ENCODE measurements at places on chromosomes 13 and 19. TPM values are rescaled to one million over a fixed set of nuclear protein-coding genes. Genes with fewer than 3 reads are reported as not detected.
A peak's percentile ranks its signal among the peaks of the same experiment; 100 is the strongest.

- peak; percentile 25 for DNase-seq
These were observed 25.4 kb upstream of the GPR12 start for GRCh38 chr13:26785838-26786630.

DNA sequence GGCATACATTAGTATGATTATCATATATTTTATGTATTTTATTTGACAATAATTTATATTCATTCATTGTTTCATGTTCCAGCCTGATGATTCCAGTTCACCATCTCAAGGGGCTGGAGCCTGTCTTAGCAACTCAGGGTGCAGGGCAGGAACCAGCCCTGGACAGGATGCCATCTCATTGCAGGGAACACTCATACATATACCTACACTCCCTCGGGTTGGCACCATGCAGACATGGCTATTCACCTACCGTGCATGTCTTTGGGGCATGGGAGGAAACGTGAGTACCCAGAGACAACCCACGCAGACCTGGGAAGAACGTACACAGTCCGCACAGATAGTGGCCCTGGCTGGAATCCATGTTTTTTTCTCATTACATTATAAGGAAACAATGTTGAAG is 151.0 kb upstream of the ZNF536 start:
- DNase-seq, result no peak

DNA sequence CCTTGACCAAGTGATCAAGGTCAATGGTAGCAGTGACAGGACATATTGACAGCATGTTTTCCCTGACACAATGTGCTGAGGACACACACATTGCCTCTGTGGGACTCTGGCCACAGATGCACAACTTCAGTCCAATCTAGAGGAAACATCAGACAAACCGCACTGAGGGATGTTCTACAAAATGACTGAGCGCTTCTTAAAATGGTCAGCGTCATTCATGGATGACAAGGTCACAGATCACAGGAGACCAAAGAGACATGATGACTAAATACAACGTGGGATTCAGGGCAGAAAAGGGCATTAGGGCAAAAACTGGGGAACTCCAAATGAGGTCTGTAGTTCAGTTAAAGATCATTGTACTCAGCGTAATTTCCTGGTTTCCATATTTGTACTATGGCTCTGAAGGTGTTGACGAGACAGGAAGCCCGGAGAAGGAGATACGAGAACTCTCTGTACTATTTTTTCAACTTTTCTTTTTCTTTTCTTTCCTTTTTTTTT is 20.6 kb downstream of the PBX4 start:
- no peak for DNase-seq

- no peak for DNase-seq
These were observed 6.6 kb upstream of the CDX2 start for GRCh38 chr13:27975564-27976361.

DNA sequence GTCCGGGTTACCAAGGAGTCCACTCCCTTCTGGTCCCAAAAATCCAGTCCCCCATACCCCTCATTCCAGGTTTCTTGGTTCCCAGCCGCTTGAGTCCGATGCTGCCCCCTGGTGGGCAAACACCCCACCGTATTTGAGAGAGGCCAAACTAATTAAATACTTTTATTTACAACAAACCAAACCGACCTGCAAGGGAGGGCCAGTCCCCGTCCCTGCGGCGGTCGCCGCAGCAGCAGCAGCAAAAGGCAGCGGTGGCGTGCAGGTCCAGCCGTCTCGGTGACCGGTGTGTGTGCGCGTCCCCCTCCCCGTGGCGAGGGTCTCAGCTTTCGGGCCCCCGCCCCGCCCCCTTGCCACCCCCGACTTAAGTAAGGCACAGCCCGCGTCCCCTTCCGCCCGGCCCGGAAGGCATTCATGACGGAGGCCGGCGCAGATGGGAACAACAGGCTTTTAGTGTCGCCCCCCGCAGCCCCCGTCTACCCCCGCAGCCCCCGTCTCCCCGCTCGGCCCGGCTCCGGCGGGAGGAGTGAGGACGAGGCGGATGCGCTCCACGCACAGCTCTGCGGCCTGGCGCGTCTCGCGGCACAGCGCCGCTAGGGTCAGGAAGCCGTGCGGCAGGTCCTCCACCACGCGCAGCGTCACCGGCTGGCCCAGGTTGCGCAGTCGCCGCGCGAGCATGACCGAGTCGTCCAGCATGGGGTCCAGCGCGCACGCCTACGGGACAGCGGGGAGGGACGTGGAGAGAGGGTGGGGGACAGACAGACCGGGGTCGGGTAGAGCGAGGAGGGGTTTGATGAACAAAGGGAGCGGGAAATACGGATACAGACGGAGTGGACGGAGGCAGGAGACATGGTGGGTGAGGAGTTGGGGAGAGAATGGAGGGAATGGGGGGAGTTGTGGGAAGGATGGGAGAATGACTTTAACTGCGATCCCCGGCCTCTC is 11.5 kb upstream of the CNFN start:
- DNase-seq, result peak; percentile 69

- no peak for DNase-seq
These were observed 77.9 kb downstream of the CACNA1A start for GRCh38 chr19:13428352-13428751.

DNA sequence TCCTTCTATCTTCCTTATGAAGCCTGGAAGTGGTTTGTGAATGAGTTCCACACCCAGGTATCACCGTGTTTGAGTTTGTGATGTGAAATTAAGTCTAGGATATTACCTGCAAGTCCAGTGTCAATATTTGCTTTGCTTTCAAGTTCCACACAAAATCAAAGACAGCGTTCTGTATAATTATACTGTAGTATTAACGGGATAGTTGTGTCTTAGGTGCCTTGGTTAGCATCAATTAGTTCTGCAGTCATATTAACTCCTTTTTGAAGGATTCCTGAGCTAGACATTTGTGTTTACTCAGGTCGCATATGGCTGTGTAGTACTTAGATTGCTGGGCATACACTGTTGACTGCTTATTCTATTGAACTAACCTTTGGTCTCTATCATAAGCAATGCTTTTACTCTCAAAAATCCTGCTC is 54.4 kb downstream of the ERCC5 start:
- DNase-seq, result no peak

GRCh38 chr13:22082437-22083100 is 411.7 kb downstream of the FGF9 start:
- no peak for DNase-seq

GRCh38 chr13:20823071-20823470 is 49.3 kb upstream of the EEF1AKMT1 start:
- DNase-seq, result no peak

DNA sequence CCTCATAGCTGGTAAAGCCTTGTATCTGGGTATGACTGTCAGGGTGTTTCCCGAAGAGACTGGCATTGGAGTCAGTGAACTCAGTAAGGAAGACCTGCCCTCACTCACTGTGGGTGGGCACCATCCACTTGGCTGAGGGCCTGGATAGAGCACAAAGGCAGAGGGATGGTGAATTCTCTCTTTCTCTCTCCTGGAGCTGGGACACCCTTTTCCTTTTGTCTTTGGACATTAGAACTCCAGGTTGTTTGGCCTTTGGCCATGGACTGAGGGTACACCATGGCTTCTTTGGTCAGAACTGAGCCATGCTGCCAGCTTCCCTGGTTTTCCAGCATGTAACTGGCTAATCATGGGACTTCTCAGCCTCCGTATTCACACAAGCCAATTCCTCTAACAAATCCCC is 4.6 kb upstream of the CEACAM1 start:
- DNase-seq, result peak; percentile 30

GRCh38 chr13:102212729-102213128 is 189.1 kb downstream of the FGF14 start:
- no peak for DNase-seq

GRCh38 chr13:74886502-74886901 is 595.5 kb downstream of the TBC1D4 start:
- DNase-seq, result no peak

- DNase-seq, result no peak
These were observed 3.0 kb downstream of the LENG8 start for GRCh38 chr19:54451997-54452396.

- DNase-seq, result no peak
These were observed 76.6 kb downstream of the ZMYM2 start for GRCh38 chr13:20035130-20035529.

- no peak for DNase-seq
These were observed 3.8 kb upstream of the MYBPC2 start for GRCh38 chr19:50428772-50429463.

DNA sequence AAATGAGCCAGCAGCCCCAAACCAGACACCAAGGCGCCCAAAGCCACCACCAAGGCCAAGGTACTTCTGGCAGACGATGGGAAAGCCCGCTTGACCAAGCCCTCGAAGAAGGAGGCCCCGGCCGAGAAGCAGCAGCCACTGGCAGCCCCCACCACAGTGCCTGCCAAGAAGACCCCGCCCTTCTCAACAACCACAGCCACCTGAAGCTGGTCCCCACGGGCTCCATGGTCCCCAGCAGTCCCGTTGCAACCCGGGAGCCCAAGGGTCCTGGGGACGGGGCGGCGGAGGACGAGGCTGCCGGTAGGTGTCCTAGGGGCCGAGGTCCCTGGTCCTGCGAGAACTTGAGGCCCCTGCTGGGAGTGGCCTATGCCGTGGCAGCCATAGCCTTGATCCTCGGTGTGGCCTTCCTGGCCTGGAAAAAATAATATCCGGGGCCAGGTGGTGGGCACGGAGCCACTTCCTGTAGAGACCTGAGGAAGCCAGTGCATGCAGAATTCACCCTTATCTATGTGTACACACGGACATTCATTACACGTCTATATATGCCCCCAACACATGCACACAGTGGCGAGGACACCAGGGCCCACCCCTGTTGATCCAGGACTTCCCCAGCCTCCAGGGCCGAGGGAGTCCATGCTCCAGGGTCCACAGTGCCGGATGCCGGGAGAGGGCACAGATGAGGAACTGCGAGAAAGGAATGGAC is 13.8 kb downstream of the C1QTNF9 start:
- no peak for DNase-seq

GRCh38 chr19:14580623-14581237 is 2.2 kb upstream of the CLEC17A start:
- DNase-seq, result no peak

DNA sequence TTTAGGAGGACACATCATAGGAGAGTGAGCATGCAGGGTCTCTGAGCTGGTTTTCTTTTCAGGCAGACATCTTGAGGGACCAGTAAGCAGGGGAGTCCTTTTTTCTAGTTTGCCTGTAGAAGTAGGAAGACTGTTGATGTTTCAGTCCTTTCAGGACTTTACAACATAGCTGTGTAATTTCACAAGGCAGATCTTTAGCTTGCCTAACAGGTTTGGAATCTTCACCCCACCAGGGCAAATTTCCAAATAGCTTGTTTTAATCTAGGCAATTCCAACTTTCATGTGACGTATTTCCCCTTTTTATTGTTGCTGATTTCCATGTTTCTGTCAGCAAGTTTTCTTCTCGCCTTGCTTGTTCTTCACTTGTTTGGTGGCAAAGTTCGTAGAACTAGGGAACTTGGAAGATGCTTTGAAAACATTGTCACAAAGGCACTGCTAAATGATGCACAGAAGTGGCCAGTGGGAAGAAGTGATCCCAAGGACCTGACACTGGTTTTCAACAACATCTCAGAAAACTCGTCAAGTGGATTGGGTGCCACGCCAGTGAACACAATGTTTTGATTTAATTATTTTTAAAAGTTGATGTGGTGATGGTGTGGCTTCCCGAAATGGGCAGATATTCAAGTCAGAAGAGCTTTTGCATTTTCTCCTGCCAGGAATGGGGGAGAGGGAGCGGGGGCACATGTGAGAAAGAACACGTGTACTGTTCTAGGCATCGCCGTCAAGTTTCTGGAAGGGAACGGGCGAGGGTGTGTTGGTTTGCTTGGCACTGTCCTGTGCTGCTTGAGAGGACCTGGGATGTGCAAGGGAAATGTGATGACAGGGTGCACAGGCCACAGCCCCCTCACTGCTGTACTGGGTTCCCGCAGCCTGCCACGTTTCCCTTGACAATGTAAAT is 418.6 kb downstream of the OXGR1 start:
- no peak for DNase-seq

GRCh38 chr19:49097453-49098288 is 12.4 kb downstream of the SNRNP70 start:
- DNase-seq, result peak; percentile 76

- no peak for DNase-seq
These were observed 59.4 kb upstream of the POSTN start for GRCh38 chr13:37657956-37658355.

DNA sequence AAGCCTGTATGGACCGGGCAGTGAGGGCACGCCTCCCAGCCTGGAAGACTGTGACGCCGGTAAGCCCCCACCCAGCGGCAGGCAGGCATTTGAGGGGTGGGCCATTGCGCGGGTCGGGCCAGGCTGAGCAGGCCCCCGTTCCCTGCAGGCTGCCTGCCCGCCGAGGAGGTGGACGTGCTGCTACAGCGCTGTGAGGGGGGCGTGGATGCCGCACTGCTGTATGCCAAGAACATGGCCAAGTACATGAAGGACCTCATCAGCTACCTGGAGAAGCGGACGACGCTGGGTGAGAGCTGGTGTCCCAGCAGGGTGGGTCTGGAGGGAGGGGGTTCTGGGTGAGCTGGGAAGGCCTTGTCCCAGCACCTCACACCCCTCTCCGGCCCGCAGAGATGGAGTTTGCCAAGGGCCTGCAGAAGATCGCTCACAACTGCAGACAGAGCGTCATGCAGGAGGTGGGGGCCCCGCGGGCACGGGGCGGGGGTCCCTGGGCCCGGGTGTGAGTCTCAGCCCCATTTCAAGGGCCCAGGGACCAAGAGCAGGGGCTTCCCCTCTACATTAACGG is 7.1 kb downstream of the ARHGAP45 start:
- peak; percentile 58 for DNase-seq

- no peak for DNase-seq
These were observed 249.6 kb downstream of the ENOX1 start for GRCh38 chr13:43537124-43537523.

DNA sequence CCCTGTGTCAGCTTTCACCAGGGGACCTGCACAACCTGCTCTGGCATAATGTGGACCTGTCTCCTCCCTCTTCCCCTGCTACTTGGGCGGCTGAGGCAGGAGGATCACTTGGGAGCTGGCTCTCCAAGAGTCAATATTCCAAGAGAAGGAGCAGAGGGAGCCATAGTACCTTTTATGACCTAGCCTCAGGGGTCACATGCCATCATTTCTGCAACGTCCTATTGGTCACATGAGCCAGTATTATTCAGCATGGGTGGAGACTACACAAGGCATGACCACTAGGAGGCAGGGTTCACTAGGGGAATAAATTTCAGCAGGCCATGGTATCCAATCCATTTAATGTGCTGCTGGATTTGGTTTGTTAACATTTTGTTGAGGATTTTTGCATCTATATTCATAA is 12.0 kb upstream of the SHFL start:
- no peak for DNase-seq

The ICAM4 gene
- 1.6 TPM for total RNA-seq

The SHISA7 gene
- total RNA-seq, result 0.04 TPM

The PABPC3 gene
- not detected for total RNA-seq

The ZNF793 gene
- total RNA-seq, result 0.35 TPM

The TYROBP gene
- 51.4 TPM for total RNA-seq

The GFY gene
- total RNA-seq, result not detected

The OLFM2 gene
- 3.8 TPM for total RNA-seq

The CBLC gene
- total RNA-seq, result 15.5 TPM

The FRY gene
- 106 TPM for total RNA-seq

The SLC10A2 gene
- total RNA-seq, result not detected

The PSG2 gene
- total RNA-seq, result not detected

The NCAN gene
- total RNA-seq, result not detected

The MBD3L3 gene
- not detected for total RNA-seq
